ENCODE measurements at places on chromosomes 12 and 14.

DNA sequence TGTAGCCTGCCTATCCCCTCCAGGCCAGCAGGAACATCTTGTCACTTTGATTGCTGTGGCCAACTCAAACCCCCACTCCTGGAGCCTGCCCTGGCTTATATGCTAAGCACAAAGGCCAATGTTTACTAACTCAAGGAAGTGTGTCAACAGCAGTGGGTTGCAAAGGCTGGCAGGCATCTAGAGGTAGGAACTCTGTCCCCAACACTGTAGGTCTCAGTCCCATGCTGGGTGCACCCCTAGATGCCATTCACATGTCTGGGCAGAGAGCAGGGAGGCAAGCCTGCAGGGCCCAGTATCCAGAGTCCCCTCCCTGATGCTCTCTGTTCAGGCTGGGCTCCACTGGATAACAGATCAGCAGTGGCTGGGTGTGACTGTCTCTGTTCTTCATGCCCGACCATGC, 1.6 kb upstream of the HPD start:
- DNase-seq: peak; percentile 42

DNA sequence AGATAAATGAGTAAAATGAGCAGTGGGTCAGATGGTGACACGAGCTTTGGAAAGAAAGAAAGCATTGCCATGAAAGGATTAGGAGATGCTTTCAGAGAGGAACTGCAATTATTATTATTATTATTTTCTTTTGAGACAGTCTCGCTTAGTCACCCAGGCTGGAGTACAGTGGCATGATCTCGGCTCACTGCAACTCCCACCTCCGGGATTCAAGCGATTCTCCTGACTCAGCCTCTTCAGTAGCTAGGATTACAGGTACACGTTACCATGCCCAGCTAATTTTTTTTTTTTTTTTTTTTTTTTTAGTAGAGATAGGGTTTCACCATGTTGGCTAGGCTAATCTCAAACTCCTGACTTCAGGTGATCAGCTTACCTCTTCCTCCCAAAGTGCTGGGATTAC, 77.4 kb downstream of the ST8SIA1 start:
- no peak for DNase-seq

DNA sequence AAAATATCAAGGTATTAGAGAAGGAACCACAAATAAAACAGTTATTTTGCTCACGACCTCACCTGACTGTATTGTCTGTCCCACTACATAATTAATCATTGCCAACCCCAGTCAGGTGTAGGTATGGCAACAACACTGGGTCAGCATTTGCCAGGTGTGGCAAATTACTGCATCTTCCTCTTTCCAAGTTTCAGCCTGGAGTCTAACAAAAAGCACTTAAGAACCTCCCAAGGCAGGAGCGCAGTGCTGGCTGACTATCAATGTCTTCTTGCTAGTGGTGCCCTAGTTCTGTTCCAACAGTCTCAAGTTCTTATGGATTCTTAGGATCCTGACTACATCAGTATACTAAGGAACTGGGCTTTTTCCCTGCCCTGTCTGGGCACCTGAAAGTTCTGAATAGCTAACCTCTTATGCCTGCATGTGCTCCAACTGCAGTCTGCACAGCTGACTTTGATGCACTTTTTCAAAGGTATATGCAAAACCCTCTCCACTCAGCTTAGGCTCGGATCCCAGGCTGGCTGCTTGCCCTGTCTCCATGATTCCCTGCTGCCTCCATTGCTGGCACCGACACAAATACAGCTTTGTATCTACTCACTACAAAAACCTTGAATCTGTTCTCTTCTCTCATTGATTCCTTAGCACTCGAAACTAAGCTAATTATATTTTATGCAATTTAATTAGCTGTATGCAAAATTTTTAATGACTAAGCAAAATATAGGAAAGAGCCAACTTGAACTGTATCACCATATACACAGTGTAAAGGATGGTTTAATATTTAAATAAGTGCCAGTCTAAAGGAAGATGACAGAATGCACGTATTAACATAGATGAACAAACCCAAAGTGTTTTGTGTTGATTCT, 113.3 kb downstream of the PRKD1 start:
- no peak for DNase-seq

DNA sequence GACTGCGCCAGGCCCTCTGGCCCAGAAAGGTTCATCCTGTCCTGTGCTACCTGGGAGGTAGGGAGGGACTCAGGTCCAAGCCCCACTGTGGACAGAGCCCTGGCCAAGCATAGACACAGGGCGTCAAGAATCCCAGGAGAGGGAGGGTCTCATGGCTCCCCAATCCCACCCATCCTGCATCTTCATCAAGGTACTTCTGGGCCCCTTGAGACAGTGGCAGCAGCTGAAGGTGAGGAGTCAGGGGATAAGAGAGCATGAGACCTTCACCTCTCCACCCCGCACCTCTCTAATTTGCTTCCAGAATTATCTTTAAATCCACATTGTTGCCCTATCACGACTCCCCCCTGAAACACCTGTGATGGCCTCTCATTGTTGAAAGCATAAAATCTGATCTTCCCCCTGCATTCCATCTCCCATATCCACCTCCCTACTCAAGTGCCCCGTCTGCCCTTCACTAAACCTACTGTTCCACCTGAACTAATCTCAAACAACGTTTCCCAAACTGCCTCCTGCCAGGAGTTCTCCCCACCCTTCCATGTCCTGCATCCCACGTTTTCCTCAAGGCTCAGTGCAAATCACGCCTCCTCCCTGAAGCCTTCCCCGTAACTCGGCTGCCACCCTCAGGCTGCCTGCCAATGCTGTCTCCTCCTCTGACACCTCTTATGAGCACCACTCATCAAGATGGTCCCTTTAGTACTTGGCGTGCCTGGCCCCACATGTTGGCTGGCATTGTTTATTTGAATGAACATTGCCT, 27.1 kb downstream of the KRT18 start:
- peak; percentile 64 for DNase-seq

GRCh38 chr12:116480210-116480810, 78.9 kb upstream of the MAP1LC3B2 start:
- DNase-seq: no peak

- DNase-seq: peak; percentile 22
These were observed 336.0 kb downstream of the CEP128 start for GRCh38 chr14:80605536-80605935.

GRCh38 chr12:46179693-46180452, 89.0 kb downstream of the SLC38A1 start:
- no peak for DNase-seq

GRCh38 chr12:79681008-79681590, 9.7 kb downstream of the PAWR start:
- peak; percentile 80 for DNase-seq

DNA sequence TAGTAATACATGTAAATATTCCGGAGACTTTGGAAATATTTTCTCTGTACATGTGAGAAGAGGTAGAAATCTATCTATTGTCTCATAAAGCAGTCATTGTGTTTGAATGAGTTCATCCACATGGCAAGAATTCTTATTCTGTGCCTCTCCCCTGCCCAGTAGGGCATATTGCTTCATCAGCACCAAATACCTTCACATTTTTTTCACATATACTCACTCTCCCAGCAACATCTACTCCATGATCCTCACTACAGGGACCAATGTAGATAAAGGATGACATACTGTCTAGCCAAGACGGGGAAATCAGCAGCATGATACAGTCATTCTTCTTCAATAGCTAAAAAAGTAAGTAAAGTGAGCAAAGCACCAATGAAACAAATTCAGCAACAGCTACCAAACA, 1.3 kb upstream of the TAS2R14 start:
- peak; percentile 60 for DNase-seq

DNA sequence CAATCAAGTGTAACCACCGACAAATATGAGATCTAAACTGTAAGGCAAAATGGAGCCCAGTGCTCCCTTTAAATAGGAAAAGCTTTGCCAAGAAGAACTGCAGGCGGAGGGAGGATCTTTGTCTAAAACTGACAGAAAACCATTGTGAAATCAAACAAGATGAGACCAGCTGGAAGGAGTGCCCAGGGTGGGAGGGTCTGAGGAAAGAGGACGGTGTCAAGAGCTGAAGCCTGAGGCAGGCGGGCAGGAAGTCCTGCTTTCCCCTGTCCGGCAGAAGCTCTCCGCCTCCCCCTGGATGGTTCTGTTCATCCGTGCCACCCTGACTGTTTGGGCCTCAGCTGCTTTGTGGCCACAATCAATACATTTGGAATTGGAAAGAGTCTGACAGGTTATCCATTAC, 37.5 kb downstream of the CDC42BPB start:
- no peak for DNase-seq

DNA sequence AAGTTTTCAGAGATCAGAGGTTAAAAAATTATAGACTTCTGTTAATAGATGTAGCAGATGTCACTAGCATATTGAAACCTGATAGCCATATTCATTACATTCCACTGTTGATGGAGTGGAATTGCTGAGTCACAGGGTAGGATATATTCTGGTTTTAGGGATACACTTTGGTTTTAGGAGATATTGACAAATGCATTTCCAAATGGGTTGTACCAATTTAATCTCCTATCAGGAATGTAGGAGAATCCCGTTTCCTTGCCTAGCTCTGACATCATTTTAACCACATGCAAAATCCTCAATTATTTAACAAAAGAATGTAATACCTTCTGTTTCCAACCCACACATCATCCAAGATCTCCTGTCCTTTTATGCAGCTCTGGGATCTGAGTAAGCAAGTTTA, 30.7 kb upstream of the ESR2 start:
- DNase-seq: peak; percentile 60

GRCh38 chr14:106436310-106436905, 910.0 kb downstream of the TMEM121 start:
- DNase-seq: peak; percentile 39

DNA sequence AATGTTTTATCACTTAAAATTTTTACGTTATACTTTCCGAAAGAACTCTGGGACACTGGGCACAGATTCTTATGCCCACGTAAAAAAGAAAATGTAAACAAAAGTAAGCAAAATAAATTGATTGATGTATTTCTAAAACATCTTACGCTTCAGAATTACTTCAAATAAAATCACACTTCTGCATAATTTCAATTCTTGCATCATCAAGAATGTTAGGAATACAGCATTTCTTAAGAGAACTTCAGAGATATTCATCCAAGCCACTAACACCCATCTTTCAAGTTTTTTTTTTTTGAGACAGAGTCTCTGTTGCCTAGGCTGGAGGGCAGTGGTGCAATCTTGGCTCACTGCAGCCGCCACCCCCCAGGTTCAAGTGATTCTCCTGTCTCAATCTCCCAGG, 180.6 kb downstream of the MED13L start:
- DNase-seq: no peak

DNA sequence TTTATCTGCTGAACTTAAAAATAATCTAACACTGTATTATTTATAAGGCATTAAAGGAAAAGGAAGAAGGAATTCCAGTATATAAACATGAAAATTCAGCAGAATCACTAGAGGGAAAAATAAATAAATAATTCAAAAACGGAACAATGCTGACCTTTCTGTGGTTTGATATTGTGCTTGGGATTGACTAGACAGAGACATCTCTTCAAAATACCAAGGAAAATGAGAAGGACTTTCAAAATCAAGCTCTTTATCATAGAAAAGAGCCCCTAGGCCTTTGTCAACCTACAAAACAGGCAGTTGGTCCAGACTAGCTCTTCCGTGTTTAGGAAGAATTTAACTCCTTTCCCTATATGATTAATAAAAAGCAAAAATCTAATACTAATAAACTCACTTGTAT, 6.3 kb upstream of the FLRT2 start:
- DNase-seq: no peak

GRCh38 chr12:84113666-84114065, 798.9 kb downstream of the SLC6A15 start:
- DNase-seq: no peak

GRCh38 chr12:127538316-127538715, 728.7 kb upstream of the TMEM132C start:
- DNase-seq: no peak

DNA sequence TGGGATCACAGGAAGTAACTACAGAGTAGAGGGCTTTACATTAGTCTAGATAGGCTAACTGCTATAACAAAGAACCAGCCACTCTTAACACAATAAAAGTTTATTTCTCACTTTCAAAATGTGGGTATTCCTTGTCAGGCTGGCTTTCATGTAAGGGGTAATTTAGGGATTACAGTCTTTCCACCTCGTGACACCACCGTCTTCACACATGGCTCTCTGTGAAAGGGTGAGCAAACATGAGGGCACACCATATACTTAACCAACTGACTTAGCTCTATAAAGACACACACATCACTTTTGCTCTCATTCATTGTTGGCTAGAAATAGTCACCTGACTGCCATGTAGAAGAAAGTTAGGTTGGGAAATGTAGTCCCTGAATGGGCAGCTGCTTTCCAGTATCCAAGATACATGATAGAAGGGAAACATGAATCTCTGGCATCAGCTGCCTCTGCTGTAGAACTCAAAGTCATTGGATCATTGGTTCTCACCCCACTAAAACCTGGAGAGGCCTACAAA, 66.1 kb upstream of the CRY1 start:
- DNase-seq: no peak

DNA sequence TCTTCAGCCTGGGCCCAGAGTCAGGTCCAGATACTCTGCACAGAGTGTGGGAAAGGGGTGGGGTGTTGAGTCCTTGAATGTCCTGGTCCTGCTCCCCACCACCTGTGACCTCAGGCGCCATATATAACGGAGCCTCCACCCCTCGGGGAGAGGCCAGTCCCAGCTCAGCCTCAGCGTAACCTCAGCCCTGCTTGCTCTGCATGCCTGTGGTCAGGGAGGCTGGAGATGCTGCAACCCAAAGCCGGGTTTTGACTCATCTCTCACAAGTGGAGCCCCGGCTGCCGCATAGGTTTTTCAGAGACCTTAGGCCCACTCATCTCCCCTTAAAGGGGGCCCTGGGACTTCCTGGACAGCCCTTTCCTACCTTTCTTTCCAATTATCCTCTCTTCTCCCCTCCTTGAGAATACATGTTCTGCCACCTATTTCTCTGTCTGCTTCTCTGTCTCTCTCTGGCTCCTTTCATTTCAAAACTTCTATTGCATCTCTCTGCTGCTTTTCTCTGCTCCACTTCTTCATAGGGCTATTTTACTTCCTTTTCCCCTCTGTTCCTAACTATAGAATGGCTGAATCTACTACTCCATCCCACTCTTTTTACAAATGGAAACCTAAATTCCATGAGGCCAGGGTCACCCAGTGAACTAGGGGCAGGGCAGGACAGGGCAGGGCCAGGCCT, 1.2 kb downstream of the ITGB7 start:
- DNase-seq: peak; percentile 81

GRCh38 chr12:105865886-105866285, 272.9 kb downstream of the NUAK1 start:
- no peak for DNase-seq

- no peak for DNase-seq
These were observed 20.1 kb downstream of the NOVA1 start for GRCh38 chr14:26577711-26578110.

- DNase-seq: no peak
These were observed 25.9 kb downstream of the DUSP6 start for GRCh38 chr12:89326239-89327040.

DNA sequence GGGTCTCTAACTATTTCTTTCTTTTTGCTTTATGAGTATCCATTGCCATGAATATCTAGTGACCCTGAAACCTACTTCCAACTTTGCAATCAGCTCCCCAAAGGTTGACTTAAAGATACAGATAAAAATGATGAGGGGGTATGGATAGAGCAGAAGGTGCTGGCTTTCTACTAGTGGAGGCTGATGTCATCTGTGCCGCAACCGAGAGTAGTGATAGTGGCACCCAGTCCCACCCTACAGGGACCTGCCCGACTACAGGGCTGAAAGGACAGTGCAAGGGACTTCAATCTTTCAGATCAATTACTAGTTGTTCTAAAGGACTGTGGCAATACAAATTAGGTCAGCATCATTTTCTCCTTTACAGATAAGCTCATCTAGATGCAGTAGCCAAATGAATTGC, 806.0 kb downstream of the VRK1 start:
- DNase-seq: no peak

GRCh38 chr12:93080994-93081809, 152.1 kb upstream of the EEA1 start:
- peak; percentile 84 for DNase-seq

GRCh38 chr12:49369411-49370145, 2.3 kb downstream of the SPATS2 start:
- DNase-seq: peak; percentile 33

Data from M059J (cell line).